Retinal pigment epithelial cell (primary cell): ENCODE measurements at places on chromosomes 2 and 18.

DNA sequence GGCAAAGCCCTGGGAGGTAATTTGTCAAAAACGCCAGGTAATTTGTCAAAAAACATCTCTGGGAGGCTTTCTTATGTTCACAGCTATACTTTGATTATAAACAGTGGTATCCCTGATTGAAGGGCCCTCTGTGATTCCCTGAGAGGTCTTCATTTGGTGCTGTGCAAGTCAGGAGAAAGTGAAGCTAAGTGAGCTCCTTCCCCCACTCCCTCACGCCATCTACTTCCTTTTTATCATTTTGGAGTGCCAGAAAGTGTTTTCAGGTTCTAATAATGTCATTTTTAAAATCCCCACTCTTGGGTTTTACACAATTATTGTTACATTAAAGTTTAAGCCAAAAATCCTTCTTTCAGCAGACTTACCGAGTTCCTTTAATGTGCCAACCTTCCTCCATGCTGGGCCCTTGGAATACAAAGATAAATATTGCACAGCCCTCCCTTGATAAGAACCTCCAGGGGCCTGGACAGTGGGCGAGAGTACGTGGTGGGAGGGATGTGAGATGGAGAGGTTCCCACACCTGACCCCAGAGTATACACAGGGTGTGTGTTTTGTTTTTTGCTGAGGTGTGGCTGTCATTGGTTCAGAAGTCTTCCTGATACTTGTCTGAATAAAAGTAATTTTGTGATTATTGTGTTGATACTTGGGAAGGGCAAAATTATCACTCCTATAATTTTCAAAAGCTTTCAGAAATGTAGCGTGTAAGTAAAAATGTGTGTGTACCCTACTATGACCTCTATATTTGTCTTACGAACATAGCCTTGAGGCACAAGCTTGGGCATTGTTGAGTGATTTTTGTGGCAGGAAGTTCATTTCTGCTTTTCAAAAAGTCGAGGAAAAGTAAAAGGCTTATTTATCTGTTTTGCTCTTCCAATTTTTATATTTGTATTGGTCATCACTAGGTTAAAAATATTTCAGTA is 8.2 kb downstream of the MAPRE2 start:
- no peak for DNase-seq

DNA sequence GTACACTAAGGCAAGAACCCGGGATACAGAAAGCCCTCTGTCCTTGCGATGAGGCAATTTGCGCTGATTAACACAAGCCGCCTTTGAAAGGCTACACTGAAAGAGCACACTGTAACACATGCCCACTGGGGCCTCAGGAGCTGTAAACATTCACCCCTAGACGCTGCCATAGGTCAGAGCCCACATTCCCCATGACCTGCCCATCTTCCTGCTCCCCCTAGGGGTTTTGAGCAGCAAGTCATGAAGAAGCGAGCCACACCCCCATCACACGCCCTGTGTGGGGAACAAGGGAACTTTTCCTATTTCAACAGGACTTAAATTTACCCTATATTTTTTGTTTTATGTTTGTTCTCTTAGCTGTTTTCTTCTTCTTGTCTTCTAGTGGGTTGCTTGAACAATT is 47.8 kb upstream of the SLC4A10 start:
- no peak for DNase-seq

DNA sequence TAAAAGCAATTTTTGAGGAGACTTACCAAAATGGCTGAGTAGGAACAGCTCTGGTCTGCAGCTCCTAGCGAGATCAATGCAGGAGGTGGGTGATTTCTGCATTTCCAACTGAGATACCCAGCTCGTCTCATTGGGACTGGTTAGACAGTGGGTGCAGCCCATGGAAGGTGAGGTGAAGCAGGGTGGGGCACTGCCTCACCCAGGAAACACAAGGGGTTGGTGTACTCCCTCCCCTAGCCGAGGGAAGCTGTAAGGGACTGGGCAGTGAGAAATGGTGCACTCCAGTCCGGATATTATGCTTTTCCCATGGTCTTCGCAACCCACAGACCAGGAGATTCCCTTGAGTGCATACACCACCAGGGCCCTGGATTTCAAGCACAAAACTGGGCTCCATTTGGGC is 419.0 kb downstream of the NUP35 start:
- no peak for DNase-seq

DNA sequence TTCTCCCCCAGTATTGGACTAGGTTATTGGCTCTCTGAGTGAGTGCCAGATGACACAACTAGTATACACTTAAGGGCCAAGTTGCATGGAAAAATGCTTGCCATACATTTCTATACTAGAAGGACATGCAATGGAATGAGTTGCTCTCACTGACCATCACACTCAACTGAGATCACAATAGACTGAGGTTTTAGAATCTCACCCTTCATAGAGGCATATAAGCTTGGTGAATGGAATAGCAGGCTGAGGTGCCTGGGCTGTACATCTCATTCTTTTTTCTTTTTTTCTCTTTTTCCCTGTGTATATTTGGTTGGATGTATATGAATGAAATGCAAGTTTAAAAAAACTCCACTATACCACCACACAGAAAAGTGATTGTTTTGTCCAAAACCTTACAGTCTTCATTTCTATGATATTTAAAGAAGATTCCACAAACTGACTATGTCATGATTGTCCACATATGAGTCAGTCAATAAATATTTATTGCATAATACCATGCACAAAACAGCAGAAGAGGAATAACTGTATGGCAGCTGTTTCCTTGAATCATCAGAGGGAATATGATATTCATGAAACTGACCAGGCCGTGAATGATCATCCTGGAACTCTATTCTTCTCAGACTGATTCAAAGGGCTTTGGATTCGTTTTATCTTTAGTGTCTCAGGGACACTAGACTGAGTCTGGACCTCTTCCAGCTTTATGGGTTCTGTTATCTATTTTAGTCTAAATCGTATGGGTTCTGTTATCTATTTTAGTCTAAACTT is 122.6 kb upstream of the STK17B start:
- no peak for DNase-seq

DNA sequence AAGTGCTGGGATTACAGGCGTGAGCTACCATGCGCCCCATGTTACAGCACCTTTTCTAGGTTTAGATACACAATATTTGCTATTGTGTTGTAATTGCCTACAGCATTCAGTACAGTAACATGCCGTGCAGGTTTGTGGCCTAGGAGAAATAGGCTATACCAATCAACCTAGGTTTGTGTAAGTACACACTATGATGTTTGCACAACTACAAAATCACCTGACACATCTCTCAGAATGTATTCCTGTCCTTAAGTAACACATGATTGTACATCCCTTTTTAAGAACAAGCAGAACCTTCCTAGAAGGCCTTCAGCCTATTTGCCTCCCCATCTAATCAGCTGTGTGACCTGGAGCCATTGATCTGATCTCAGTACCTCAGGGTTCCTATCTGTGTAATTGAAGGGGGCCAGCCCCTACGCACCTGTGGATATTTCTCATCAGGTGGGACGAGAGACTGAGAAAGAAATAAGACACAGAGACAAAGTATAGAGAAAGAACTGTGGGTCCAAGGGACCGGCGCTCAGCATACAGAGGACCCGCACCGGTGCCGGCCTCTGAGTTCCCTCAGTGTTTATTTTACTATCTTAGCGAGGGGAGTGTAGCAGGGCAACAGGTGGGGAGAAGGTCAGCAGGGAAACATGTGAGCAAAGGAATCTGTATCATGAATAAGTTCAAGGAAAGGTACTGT is 18.7 kb upstream of the TMBIM1 start:
- no peak for DNase-seq

DNA sequence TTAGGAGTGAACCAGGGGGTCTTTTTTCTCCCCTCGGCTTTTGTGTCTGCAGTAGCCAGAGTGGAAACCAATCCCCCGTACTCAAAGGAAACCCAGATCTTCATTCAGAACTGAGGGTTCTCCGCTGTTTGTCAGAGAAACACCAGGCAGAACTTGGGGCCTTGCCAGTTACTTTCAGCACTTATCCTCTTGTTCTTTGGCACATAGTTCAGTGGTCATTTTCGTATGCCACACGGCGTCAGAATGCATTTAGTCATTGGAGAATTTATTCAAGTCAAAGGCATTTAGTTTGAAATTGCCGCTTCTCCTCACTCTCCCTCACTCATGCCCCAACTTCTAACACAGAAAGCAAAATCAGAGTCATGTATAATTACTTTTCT is 102.9 kb downstream of the CABLES1 start:
- peak; percentile 75 for DNase-seq

DNA sequence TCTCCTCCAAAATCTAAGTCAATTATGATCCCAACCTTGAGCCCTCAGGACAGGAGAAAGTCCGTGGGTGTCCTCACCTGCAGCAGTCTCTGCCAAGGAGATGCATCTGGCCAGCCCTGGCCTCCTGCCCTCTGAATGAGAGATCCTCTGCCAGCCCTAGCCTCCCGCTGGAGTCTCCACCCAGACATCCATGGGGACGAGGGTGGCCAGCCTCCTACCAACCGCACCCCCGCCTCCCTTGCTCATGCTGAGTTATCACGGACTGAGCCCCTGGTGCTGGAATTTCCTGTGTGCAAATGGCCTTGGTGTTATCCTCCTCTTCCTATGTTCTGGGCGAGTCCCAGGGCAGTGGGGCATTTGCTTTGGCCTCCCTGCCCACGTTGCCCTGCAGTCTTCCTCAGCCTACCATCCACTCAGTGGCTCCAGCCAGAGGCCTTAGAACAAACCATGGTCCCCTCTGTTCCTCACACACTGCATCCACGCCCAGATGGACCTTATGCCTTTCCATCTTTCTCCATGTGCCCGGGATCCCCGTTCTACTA is 116.4 kb downstream of the ACKR3 start:
- DNase-seq = no peak

GRCh38 chr2:26716769-26717168 is 24.2 kb downstream of the KCNK3 start:
- DNase-seq = no peak

DNA sequence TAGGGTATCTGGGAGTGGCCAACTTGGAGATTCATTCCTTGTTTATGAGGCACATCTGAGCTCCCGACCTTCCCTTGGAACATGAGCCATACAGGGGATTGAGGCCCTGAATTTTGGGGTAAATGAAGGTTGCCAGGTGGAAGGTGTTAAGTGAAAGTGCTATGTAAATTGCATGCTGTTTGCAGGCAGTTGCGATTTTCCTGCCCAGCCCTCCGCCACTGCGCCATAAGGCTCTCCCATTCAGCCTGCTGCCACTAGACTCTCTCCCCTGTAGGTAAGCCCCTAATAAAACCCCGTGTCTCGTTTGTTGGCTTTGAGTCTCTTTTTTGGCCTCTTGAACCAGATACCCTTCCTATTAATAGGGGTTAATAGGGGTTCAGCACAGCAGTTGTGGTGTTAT is 33.8 kb downstream of the PCARE start:
- DNase-seq = no peak

GRCh38 chr18:66731890-66732289 is 128.0 kb upstream of the CDH19 start:
- peak; percentile 41 for DNase-seq

DNA sequence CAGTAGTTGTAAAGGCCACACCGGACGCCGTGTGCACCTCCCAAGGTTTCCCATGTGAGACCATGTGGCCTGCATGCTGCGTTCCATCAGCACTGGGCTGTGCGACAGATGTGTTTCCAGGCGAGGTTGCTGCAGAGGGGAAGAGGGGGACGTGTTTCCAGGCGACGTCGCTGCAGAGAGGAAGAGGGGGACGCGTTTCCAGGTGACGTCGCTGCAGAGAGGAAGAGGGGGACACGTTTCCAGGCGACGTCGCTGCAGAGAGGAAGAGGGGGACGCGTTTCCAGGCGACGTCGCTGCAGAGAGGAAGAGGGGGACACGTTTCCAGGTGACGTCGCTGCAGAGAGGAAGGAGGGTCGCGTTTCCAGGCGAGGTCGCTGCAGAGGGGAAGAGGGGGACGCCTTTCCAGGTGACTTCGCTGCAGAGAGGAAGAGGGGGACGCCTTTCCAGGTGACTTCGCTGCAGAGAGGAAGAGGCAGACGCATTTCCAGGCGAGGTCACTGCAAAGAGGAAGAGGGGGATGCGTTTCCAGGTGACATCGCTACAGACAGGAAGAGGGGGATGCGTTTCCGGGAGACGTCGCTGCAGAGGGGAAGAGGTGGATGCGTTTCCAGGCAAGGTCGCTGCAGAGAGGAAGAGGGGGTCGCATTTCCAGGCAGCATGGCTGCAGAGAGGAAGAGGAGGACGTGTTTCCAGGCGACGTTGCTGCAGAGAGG is 24.5 kb downstream of the NFATC1 start:
- no peak for DNase-seq

GRCh38 chr2:222698276-222698675 is 26.8 kb downstream of the MOGAT1 start:
- DNase-seq = no peak

GRCh38 chr2:102975996-102976975 is 214.5 kb downstream of the TMEM182 start:
- no peak for DNase-seq

- DNase-seq = peak; percentile 38
Measured at GRCh38 chr2:70871398-70872211, 36.0 kb upstream of the CD207 start.

DNA sequence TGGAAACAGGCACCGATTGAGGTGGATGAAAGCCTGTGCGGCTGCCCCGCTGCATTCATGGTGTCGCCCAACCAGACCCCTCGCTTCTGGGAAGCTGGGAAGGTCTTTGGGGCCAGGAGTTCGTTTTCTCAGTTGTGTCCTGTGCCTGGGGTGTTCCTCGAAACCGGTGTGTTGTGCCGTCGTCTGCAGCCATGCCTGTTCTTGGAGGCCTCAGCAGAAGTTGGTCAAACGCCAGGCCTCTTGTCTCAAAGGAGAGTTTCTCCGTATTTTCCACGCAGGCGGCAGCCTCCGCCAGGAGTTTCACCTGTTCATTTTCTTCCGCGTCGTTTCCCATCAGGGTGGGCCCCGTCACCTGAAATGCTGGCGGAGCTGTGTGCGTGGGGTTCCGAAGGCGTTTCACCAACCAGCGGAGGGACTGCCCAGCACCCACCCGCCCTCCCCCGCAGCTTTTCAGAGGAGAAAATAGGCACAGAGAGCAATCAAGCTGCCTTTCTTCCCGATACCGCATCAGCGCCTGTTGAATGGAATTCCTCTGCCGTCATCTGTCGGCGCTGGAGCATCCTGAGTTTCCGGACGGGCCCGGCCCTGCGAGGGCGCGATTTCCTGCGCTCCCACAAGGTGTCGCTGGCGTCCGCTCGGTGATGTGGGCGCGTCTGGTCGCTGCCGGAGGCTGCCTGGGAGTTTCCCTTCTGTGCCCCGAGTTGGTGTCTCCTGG is 17.0 kb upstream of the NFATC1 start:
- DNase-seq = no peak

DNA sequence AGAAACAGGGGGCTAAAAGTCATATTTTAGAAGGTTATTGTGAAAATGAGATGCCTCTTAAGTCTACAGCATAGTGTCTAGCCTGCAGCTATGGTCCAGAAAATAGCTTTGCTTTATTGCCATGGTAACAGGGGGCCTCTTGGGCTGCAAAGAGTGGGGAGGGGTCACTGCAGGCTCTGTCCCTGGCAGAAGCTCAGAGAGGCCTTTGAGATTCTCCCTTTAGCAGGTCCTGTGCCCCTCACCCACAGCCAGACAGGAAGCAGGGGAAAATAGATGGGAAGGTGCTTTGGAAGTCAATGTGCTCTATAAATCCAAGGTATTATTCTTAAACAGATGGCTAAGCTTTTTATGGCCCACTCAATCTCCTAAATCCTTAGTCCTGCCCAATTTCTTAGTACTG is 1021.3 kb upstream of the GYPC start:
- no peak for DNase-seq
